ENCODE measurements at places on chromosomes 4 and X.

DNA sequence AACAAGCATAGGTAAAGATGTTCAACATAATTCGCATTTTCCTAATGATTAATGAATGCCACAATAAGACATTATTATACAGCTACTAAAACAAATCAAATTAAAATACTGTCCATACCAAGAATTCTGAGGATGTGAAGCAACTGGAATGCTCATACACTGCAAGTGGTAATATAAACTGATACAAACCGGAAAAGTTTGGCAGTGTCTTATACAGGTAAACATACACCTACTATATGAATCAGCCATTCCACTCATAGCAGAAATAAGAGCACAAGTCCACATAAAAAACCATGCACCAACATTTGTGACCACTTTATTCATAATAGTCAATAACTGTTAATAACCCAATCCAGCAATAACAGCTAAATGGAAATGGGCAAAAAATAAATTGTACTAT, 79.3 kb downstream of the FBXW7 start:
- no peak for DNase-seq

DNA sequence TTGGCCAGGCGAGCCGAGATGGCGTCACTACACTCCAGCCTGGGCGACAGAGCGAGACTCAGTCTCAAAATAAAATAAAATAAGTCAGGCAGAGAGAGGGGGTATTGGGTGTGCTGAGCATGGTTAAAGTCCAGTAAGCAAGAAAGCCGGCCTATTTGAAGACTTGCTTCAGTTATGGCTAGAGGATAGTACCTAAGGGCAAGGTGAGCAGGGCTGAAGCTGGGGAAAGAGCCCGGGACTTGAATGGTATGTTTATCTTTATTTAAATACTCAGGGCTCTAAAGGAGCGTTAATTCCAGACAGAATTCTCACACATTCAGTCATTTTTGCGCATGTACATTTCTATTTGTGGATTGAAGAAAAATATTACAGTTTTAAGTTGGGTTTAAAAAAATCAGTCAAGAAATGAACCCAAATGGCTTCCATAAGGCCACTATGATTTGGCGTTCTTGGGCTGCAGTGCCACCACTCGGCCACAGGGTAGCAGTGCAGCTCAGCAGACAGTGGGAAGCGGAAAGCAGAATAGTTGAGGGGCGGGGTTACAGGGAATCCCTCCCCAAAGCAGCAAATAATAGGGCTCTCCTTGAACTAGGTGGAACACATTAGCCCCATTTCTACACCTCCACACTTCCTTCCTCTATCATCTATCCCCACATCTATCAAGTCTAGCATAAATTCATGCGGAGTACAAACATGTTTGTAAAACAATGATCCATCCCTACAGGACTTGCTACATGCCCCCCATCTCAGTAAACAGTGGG, 37.2 kb upstream of the SH3D19 start:
- DNase-seq, result peak; percentile 80

GRCh38 chr4:186936496-186937375, 213.1 kb upstream of the FAT1 start:
- no peak for DNase-seq

DNA sequence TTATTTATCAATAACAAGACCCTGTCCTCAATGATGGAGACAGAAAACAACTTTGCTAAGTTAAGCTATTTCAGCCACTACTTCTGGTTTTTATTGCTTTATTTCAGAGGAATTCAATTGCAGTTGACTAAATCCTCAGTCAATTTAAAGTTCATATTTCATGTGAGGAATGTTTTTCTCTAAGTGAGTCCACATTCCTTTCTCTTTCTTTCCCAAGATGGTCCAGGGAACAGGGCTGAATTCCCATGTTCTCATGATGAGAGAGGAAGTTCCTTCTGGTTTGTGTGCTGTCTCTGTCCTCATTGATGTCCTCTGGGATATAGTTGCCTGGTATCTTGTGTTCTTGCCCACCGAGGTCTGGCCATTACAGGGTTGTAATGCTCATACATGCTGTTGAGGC, 117.2 kb downstream of the SLIT2 start:
- DNase-seq, result no peak

- peak; percentile 53 for DNase-seq
Measured at GRCh38 chrX:154799556-154800348, 5.5 kb downstream of the MPP1 start.

- DNase-seq, result peak; percentile 53
Measured at GRCh38 chrX:38985375-38985774, 184.1 kb downstream of the MID1IP1 start.

DNA sequence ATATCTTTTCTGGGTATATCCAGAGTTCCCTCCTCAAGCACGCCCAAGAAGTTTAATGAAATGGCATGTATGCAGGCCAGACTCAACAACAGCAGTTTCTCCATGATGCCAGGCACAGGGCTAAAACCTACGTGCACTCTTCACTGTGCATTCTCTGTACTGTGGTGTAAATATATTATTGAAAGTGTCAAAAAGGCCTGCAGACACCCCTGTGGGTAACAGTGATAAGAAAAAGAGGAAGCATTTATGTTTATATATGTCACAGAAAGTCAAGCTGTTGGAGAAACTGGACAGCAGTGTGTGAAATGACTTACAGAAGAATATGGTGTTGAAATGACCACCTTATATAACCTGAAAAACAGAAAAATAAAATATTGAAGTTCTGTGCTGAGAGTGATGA, 29.6 kb upstream of the DCAF8L1 start:
- peak; percentile 3 for DNase-seq
